Non-pigmented ciliary epithelial cell (primary cell): ENCODE measurements at places on chromosomes 13 and 19.

GRCh38 chr19:40155749-40156265 is 35.4 kb upstream of the MAP3K10 start:
- DNase-seq = no peak

GRCh38 chr19:4456476-4456842 is 1.1 kb downstream of the UBXN6 start:
- no peak for DNase-seq

DNA sequence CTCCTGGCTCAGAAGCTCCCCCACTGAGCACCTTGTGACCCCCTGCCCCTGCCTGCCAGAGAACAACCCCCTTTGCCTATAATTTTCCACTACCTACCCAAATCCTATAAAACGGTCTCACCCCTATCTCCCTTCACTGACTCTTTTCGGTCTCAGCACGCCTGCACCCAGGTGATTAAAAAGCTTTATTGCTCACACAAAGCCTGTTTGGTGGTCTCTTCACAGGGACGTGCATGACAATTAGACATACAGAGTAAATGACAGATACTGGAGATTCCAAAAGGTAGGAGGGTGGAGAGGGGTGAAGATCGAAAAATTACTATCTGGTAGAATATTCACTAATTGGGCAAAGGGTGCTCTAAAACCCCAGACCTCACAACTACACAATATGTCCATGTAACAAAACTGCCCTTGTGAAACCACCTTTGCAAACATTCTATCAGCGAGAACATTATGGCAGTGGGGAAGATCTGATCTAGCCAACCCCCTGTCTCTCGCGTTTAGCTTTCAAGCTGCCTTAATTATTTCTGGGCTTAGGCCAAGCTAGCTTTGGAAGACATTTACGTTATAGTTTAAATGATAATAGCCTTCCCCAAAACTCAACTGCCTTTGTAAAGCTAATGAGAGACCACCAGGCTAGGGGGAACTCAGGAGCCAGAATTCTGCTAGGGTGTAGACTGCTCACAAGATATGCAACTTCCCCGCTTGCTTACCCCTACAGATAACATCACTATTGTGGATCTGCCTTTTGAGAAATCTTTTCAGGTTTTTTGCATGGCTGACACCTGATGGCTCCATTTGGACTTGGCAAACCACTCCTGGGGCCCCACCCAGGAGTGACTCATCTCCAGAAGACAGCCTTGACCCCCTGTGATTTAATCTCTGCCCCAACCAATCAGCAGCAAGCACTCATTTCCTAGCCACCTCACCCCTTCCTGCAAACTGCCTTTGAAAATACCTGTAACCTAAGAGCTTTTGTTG is 1534.0 kb upstream of the SPRY2 start:
- DNase-seq = no peak

GRCh38 chr13:114296902-114297301 is 15.5 kb downstream of the UPF3A start:
- no peak for DNase-seq

GRCh38 chr19:48628486-48629296 is 8.5 kb downstream of the DBP start:
- DNase-seq = no peak

GRCh38 chr13:113364311-113364889 is 470 bp upstream of the GRTP1 start:
- DNase-seq = no peak

DNA sequence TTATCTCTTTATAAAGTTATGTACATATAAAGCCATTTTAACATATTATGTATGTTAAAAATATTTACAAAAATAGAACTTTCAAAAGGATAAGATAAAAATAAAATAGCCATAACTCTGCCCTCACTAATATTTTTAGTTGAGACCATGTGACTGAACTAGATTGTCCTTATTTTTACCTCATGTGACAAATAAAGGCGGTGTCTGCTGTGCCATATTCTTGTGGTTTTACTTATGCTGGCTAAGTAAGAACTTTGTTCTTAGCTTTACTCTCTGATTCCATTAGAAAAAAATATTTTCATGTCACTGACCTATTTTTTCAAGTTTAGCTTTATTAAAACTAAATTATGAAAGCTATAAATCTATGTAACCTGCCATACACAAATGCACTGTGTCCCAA is 135.6 kb upstream of the TSC22D1 start:
- DNase-seq = no peak

GRCh38 chr19:57016076-57016475 is 103.7 kb upstream of the USP29 start:
- no peak for DNase-seq

DNA sequence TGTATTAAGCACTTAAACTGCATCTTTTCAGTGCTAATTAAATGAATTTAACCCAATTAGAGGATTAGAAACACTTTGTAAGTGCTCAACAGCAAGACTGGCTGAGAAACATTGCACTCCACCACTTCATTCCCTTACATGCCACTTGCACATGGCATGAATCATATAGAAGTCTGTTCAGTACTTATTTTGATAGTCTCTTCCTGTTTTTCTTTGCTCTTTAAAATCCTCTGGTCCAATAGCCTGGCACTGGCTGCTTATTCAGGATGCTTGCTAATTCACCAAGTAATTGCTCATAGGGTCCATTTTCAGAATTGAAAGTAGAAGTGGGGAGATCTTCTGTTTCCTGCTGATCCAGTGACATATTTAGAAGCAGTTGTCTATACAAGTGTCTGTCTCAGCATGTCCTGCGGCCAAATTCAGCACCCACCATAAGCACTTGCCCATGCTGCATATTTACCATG is 900.1 kb downstream of the PCDH9 start:
- no peak for DNase-seq

DNA sequence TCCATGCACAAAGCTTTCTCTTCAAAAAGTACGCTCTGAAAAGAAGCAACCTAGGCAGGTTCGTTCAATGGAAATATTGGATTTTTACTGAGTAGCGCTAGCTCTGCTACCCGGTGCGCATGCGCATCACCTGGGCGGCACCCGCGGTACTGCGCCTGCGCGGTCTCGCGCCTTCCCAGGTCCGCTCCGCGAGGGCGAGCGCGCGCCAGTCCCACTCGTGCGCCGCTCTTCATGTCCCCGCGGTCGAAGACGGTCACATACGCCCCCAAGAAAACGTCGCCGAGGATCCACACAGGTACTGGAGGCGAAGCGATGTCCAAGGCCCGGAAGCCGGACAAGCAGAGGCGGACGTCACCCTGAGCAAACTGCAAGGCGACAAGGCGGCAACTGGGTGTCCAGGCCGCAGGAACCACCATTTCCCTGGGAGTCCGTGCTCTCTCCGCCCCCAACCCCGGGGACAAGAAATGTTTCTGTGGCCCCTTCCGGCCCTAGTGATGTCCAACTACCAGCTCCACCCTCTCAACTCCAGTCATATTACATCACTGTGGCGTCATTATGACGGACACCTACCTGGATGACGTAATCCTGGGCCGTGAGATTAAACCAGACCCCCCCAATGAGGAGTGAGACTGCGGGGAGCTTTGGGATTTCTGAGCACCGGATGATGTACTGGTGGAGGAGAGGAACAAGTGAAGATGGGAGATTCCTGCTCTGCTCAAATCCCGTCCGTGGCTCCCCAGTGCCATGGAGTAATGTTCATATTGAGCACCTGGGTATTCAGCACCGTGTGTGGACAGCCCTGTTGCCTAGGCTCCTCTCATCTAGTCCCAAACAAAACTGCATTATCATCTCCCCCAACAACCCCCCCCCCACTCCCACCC is 4.8 kb upstream of the KCNC3 start:
- DNase-seq = no peak

- no peak for DNase-seq
Observed at GRCh38 chr19:42074513-42075363, 1.2 kb upstream of the ZNF574 start.

DNA sequence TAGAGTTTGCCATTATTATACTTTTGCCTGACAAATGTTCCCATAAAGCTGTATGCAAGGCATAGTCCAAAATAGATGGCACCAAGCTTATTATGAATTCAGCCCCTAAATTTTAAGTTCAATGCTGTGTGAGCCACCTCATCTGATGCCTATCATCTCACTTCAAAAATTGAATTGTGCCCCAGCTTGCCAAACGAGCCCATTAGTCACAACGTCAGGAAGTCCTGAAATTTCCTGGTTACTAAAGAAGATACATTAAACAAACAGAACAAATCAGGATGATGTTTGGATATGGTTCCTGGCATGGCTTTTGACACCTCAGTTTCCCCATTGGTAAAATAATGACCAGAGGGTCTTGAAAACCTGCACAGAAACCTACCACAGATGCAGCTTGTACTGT is 147.5 kb upstream of the SOX21 start:
- no peak for DNase-seq

GRCh38 chr13:114148521-114148855 is 16.1 kb upstream of the RASA3 start:
- DNase-seq = no peak

DNA sequence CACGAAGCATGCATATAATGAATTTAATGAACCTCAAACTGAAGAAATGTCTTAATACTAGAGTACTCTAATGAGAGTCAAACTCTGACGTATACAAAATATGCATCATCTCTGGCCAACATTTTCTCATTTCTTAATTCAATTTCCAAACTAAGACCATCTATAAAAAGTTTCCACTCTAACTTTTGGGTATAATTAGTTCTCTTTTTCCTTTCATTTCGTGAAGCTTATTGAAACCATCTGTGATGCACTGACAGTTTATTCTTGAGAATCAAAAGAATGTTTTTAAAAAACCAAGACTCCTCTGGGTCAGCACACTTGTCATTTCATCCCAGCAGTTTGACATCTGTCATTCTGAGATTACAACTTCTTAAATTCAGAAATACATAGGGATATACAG is 90.0 kb downstream of the CAB39L start:
- DNase-seq = no peak

- DNase-seq = no peak
Observed at GRCh38 chr19:44723299-44723951, 24.5 kb downstream of the CEACAM16 start.

DNA sequence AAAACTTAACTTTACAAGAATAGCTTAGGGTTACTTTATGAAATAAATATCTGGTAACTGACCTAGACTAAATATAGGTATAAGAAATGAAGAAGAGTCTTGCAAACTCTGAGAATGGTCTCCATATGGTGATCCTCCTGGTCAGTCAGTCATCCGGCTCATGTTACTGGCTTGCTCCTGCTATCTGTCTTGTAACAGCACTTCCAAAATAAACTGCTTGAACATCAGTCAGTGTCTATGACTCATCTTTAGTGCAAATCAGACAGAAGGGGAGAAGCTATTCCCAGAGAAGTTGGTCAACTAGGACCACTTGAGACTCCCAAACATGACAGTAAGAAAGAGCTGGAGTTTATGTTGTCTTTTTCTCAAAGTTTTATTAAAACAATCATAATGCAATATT is 1550.9 kb downstream of the PCDH9 start:
- no peak for DNase-seq

- no peak for DNase-seq
Observed at GRCh38 chr13:107712145-107712860, 503.0 kb downstream of the LIG4 start.

DNA sequence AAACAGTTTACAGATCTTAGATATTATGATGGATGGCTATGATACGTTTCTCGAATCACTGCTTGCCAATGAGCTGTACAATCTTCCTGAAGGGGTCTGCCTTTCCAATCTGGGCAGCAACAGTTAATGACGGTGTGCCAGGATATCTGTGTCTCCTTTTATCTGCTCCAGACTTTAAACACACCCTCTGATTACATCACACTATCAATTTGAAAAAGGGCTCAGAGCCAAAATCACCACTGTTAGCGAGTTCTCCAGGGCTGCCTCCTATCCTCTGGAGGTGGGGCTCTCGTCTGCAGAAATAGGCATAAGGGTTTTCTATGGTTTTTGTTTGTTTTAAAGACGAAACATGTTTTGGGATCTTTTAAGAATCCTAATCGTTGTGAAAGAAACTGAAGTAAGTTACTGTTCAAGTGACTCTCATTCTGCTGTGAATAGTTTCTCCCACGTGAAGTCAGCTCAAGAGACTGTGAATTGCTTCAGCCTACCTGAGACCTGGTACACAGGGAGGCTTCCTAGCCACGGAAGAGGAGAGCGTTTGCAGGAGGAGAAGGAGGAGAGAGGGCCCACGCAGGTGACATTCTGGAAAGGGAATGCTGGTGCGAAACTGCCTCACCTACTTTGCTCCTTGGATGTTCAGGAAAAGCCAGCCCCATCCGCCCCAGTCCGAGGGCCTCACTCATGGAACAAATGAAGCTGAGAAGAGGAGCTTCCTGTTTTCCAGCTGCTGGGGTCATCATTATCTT is 15.2 kb upstream of the GJA3 start:
- DNase-seq = no peak

- DNase-seq = no peak
Observed at GRCh38 chr13:32501064-32501463, 37.5 kb downstream of the N4BP2L2 start.

DNA sequence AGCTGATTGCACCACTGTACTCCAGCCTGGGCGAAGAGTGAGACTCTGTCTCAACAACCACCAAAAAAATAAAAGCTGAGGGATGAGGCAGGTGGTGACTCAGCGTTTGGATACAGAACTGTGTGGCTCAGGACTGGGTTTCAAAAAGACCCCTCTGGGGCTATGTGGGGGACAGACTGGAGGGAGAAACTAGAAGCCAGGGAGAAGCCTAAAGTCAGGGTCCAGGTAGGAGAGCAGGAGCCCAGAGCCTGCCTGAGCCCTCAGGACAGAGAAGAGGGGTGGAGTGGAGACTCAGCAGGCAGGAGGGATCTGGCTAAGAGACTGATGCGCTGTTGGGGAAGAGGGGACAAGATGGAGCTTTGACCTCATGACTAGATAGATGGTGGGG is 1.8 kb upstream of the CD37 start:
- no peak for DNase-seq

DNA sequence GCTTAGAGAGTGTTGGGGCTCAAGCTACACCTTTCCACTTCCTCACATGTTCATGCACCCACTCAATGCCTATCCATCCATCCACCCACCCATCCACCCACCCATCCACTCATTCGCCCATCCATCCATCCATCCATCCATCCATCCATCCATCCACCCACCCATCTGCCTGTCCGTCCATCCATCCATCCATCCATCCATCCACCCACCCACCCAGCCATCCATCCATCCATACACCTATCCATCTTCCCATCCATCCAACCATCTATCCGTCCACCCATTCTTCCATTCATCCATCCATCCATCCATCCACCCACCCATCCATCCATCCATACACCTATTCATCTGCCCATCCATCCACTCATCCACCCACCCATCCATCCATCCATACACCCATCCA is 13.1 kb upstream of the HOMER3 start:
- no peak for DNase-seq

DNA sequence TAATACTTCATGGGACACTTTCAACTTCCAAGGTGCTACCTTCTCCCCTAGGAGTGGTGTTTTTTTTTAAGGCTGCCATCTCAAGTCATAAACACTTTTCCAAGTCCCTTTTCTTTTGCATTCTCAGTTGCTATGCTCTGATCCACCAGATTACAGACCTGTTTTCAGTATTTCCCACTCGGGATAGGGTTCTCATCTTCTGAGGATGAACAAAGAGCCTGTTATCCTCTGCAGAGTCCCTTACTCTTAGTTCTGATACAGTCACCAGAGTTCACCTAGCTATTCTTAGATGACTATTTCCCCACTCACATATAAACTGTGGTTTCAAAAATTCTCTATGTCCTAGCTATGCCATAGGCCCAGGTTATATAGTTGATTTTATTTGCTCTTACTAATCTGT is 15.9 kb downstream of the ZDHHC20 start:
- DNase-seq = no peak
